ENCODE measurements at places on chromosomes 5 and 9.
A peak's percentile ranks its signal among the peaks of the same experiment; 100 is the strongest.

- no peak for DNase-seq
These were observed 506.6 kb downstream of the BNC2 start for GRCh38 chr9:16363916-16364315.

- DNase-seq: peak; percentile 31
These were observed 716 bp upstream of the OTULIN start for GRCh38 chr5:14663734-14664269.

- DNase-seq: peak; percentile 13
These were observed 30.5 kb upstream of the CSF1R start for GRCh38 chr5:150116667-150117400.

- DNase-seq: no peak
These were observed 16.2 kb upstream of the TJP2 start for GRCh38 chr9:69157751-69158466.

GRCh38 chr9:123929870-123930831 is at the start of gene DENND1A:
DENND1A (minus strand) TSS chr9:123930126; CDS start chr9:123929905, 221 bp downstream.
- peak; percentile 92 for DNase-seq

Measured in adrenal gland (tissue), 19 donors.